ENCODE measurements at places on chromosomes 16 and 17. TPM values are rescaled to one million over a fixed set of nuclear protein-coding genes. Genes with fewer than 3 reads are reported as not detected.

The MT1G gene
- polyA plus RNA-seq = not detected

The NTN1 gene
- polyA plus RNA-seq = 4.4 TPM

The TEKT1 gene
- polyA plus RNA-seq = not detected

The ENPP7 gene
- polyA plus RNA-seq = not detected

The TRAPPC1 gene
- polyA plus RNA-seq = 99.5 TPM

The SPN gene
- 1.3 TPM for polyA plus RNA-seq

The CALB2 gene
- 0.46 TPM for polyA plus RNA-seq

DNA sequence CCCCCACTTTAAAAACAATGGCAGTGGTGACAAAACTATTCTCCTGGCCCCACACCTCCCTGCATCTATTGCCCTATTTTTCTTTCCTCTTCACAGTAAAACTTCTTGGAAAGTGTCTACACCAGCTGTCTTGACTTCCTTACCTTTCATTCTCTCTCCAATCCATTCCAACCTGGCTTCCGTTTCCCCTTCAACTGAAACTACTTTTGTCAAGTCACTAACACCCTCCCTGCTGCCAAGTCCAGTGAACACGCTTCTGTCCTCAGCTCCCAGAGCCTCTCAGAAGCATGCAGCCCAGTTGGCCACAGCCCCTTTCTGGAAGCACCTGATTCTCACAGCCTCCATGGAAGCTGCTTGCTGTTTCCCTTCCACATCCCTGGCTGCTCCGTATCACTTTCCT is 4.0 kb upstream of the SCN4A start:
- DNase-seq = no peak

DNA sequence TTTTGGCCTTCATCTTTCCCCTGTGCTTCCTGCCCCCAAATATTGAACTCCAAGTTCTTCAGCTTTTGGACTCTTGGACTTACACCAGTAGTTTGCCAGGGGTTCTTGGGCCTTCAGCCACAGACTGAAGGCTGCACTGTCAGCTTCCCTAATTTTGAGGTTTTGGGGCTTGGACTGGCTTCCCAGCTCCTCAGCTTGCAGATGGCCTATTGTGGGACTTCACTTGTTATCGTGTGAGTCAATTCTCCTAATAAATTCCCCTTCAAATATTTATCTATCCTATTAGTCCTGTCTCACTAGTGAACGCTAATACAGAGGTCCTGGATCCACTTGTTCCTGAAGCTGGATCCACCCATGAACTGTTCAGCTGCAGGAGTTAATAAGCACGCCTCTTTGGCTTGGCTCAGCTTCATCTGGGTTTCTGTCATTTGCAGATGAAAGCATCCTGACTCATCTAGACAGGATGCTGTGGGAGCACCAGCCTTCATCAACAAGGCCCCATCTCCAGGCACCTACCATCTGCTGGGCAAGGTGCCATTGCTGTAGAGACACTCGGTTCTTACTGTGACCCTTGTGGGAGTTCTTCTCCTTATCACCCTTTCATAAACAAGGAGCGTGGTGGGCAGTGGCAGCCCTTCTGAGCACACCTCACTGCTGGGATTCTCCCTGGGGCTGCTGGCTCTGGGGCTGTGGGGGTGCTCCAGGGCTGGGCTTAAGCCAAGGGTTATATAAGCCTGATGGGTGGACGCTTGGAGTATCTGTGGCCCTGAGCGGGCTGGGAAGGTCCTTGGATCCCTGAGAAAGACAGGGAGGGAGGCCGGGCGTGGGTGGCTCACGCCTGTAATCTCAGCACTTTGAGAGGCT is 23.1 kb downstream of the LAT start:
- no peak for DNase-seq

DNA sequence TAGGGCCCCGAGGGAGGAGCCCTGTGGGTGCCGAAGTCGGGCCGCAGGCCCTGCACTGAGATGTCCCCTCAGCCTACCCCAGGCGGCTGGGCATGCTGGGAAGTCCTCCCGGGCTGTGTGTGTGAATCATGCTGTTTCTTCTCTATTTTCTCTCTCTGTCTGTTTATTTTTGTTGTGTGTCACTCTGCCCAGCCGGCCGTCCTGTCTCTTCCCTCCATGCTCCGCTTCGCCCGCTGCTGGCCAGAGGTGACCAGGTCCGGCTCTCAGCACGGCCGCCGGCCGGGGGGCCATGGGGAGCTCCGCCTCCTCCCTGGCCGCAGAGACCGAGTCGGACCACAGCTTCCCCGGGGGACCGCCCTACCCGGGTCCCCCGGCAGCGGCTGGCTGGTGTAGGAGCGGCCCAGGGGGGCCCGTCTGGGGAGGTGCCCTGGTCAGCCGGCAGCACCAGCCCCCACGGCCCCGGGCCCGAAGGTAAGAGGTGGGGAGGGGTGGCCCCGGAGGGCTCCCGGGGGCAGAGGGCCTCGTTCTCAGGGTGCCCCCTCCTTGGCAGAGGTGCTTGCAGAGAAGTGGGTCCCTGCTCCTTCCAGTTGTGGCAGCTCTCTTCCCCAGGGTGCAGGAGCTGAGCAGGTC is 12.5 kb downstream of the CAPN15 start:
- DNase-seq = no peak

DNA sequence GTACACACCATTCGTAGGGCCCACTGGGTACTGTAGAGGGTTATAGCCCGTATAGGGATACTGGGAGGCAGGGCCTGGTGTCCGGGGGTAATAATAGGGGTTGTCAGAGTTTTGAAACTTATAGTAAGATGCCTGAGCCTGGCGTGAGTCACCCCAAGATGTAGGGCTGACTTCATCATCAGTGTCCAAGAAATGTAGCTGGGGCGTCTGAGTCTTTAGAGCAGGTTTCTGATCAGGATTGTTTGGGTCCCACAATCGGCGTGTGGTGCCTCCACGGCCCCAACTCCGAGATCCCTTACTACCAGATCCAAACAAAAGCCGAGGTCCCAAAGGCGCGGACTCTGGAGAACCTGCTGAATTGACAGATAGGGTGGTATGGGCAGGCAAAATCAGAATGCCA is 4.4 kb downstream of the SMG6 start:
- DNase-seq = no peak

GRCh38 chr17:9132944-9133610 is 111.8 kb downstream of the NTN1 start:
- DNase-seq = no peak

DNA sequence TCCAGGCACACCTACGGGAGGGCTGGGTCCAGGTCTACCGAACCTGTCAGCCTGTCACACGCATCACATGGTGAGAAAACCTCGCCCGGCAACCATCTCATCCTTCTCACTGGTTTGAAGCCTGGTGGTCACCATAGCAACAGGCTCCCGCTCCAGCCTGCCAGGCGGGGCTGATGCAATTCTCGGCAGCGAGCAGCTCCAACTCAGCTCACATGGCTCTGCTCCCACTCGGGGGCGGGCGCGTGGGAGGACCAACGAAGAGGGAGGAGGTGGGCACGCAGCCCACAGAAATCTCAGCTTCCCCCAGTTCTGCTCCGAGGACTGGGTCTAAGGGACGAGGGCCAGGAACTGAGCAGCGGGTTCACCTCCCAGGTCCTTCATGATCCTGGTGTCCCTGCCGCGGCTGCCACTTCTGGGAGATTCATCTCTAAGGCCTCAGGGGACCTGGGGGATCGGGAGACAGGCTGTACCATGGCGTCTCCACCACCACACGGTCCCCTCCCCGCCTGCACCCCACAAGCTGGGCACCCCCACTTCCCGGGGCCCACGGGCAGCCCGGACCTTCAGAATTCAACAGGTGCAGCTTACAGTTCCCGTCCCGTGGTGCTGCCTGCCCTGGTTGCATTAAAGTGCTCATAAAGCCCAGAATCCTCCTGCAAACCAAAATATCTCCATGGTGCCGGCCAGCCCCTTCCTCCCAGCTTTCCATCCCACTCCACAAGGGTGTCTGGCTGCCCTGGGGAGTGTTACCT is 25.8 kb downstream of the ABR start:
- DNase-seq = peak; percentile 70

DNA sequence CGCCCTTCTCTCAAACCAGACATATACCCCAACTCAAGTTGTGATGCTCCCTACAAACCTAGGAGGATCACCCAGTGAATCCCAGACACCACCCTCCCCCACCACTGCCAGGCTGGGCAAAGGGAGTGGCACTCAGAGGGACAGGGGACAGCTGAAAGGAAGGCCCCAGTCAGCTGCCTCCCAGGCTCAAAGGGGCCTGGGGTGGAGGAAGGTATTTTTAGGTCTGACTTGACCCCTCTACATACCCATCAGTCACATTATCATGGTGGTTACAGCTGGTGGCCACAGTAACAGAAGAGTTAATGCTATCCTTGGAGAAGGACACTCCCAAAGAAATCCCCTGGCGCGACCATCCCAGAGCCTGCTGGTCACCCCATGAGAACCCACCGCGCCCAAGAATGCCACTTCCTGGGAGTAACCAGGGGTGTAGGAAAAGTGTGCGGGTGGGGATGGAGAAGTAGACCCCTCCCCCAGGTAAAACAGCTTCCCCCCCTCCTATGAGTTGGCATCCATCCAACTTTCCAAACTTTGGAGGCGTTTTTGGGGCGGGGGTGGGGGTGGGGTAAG is 1.1 kb downstream of the CACNB1 start:
- DNase-seq = no peak

DNA sequence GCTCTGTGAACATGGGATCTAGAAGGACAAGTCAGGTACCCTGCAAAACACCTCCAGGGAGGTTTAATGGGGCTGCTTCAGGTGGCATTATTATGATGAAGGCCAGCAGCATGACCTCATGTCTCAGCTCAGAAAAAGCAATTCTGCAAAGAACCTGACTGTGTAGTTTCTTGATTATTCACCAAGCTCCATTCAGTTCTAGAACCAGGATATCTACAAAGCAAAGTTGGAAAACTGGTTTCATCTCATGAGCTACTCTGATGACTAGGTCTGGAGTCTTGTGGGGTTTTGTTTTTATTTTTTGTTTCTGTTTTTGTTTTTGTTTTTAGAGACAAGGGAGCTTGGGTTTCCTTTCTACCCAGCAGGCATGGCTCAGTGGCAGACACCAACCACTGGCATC is 19.0 kb upstream of the LRRC37A3 start:
- DNase-seq = no peak

GRCh38 chr17:58763263-58763662 is 7.6 kb downstream of the PPM1E start:
- DNase-seq = no peak

GRCh38 chr16:19460397-19460796 is 42.7 kb downstream of the TMC5 start:
- no peak for DNase-seq

DNA sequence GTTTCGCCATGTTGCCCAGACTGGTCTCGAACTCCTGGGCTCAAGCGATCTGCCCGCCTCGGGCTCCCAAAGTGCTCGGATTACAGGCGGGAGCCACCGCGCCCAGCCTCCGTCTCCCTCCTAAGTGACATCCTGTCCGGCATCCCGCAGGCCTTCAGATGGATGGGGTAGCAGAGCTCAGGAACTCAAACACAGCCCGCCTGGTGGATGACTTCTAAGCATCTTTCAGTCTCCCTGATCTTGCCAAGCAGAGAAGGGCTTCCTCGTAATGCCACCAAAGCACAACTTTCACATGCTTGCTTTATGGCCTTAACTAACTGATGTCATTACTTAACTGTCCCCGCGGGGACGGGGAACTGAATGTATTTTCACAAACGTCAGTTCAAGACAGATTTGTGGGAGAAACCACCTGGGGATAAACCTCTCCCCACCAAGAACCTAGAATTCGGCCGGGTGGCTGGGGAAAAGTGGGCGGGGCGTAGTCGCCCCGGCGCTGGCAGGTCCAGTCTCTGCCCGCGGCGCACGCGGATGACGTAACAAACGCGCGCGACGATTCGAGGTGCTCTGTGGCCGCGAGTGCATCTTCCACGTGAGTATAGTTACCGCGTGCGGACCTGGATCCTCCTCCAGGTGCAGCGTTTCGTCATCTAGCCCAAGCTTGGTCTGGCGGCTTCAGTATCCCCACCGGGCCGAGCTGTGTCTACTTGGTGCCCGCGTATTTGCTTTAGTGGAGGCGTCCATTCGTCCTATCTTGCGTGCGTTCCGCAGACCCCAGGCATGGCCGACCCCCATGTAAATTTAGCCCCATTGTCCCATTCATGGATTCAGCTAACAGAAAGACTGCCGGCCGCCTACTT is at the start of gene PFAS:
TSS of gene PFAS (plus strand) at position 539 of the 857 bp plus-strand sequence. CDS start 4,649 bp downstream, outside the sequence.
- DNase-seq = peak; percentile 97

DNA sequence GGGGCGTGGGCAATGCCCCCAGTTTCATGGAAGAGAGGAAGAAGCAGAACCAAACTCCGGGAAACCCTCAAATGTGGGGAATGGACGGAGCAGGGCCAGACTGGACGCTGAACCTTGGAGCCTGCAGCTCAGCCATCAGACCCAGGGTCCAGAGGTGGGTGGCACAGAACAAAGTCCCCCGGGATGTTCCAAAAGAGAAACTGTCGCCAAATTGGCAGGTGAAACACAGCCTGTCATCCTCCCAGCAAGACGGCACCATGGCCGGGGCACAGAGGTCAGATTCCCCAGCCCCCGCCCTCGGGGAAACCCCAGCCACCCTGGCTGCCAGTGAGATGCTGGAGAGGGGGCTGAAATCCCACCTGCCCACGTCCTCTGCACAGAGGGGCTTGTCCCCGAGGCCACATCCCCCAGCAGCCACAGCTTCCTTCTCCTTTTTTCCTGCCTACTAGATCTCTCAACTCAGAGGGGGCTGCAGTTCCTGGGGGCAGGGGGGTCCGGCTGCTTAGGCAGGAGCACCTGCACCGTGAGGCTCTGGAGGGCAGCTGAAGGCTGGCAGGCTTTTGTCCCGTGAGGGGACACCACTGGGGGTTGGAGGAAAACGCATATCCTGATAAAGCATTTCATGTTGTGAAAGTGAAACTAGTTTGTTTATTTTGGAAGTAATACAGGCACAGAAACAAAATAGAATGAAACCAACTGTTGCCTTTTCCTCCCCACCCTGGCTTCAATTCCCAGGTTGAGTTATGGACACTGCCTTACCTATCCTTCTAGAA is 1.2 kb upstream of the SECTM1 start:
- DNase-seq = no peak

- no peak for DNase-seq
Observed at GRCh38 chr16:23448392-23448791, 4.6 kb downstream of the COG7 start.

DNA sequence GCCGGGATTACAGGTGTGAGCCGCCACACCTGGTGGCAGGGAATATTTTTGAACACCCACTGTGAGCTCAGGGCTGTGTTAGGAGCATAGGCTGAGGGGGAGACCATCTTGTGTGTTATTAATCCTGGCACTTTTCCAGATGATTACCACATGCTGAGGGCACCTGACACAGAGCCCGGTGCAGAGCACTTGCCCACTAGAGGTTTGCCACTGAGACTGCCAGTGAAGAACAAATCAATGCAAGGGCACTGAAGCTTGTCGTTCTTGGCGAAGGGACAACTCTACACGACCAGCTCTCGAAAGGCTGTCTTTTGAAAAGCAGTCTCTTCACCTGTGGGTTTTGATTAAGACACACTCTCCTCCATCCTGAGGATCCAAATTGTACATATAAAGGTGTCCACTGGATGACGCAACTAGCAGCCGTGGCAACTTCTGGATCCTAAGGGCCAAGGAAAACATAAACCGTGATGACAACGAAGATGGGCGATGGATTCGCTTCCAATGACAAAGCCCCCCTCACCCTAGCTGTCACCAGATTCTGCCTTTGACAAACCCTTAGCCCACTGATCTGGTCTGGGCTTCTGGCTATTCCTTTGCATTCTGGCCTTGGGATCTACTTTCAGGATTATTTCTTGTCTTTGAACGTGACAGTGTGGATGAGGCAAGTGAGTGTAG is 28.7 kb downstream of the WIPI1 start:
- no peak for DNase-seq

- DNase-seq = no peak
Observed at GRCh38 chr16:71287911-71288310, 1.3 kb downstream of the CMTR2 start.
